ENCODE measurements at places on chromosomes 11 and 22.

- DNase-seq = no peak
These were observed 1.2 kb downstream of the ELFN2 start for GRCh38 chr22:37425800-37426705.

DNA sequence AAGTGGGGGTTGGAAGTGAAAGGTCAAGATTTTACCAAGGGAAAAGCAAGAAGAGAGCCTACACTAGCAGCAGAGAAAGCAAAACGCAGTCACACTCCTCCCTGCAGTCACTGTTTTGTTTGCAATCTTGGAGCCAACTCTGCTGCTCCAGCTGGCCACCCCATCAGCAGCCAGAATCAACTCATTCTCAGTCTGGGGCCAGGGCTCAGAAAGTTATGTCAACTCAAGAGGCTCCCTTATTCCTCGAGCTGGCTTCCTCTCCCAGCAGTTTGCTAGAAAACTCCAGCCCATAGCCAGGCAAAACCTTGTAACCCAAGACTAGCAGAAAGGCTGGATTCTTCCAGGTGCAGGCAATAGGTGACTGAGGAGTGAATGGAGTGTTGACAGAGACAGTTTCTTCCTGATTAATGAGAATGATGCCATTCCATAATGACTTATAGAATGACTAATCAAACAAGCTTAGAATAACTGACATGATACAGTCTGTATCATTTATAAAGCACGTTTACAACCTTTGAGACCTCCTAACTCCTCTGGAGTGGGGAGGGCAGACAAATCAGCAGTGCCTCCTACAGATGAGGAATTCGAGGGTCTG is 53.4 kb downstream of the P4HA3 start:
- DNase-seq = peak; percentile 23

DNA sequence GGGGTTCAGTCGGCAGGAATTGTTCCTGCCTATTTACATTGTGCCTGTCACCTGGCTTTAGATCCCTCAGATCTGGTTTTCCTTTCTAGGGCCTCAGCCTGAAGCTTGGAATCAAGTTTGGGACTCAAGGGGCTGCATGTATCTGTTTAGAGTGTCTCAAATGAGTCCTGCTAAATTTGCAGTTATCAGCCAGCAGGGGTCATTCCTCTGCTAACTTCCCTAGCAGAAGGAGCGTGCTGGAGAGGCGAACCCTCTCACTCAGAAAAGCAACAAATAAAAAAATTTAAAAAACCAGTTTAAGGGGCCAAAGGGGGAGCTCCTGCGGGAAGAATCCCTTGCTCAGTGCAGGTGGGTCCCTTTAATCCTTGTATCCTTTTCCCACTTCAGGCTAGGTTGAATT is 1220.2 kb downstream of the JRKL start:
- DNase-seq = no peak

DNA sequence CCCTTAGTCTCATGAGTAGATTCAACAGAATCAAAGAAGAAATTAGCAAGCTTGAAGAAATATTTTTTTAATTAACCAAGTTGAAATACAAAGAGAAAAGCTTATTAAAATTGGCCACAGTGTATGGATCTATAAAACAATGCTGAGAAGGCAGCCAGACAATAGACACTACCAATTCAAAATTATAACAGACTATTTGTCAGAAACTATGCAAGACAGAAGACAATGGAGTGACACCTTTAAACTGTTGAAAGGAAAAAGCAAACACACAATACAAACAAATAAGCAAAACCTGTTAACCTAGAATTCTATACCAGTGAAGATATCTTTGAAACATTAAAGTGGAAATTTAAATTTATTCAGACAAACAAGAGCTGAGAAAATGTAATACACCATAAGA is 225.4 kb downstream of the CASP12 start:
- DNase-seq = no peak

DNA sequence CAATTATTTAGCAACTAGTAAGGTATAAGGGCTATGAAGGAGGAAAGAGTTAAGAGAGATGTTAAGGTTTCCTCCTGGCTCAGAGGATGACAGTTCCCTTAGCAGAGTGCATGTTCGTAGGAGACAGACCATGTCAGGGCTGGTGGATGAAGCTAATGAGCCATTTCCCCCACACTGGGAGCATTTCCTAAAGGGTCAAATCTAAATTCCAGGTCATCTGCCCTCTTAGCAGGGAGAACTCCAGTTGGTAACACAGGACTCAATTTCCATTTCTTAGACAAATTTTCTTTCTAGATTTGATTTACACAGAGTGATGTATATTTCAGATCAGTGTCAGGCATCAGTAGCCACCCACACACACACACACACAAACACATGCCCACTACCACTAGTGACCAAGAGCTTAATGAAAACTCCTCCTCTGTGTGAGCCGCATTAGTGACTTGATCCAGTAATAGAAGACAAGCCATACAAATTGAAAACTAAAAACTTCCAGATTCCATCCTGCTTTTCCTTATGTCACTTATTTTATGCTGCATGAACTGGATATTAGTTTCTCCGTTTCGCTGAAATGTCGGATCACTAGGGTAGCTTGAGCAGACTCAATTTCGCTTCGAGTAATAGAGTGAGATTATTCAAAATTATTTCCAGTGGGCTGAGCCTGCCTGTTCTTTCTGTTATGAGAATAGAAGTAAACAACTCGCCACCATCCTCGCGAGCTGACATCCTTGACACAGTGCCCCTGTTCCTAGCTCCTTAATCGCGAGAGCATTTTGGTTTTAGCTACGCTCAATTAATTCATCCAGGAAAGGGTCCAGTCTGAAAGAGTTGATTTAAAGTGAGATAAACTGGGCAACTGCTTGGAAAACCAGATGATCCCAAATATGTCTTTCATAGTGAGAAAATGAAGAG is 582.6 kb downstream of the SOX6 start:
- no peak for DNase-seq

DNA sequence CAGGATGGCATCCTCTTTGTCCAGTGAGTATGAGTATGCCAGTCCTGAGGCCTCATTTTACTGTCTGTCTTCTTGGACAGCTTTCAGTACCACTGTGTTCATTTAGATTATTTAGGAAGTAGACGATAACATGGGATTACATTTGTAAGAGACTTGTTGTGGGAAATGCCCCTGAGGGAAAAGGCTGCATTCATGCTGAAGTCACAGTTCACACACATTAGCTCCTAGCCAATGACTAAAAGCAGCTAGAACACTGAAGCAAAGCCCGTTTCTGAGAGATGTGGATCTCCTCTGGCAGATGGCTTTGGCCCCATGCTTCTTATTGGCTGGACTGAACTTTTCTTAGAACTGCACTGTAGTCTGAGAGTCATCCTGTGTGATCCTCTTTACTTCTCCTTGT is 242.4 kb downstream of the FAM76B start:
- DNase-seq = no peak

GRCh38 chr11:7538031-7538430 is 24.2 kb downstream of the PPFIBP2 start:
- DNase-seq = no peak

GRCh38 chr11:121420398-121420797 is 31.7 kb upstream of the SORL1 start:
- DNase-seq = no peak

DNA sequence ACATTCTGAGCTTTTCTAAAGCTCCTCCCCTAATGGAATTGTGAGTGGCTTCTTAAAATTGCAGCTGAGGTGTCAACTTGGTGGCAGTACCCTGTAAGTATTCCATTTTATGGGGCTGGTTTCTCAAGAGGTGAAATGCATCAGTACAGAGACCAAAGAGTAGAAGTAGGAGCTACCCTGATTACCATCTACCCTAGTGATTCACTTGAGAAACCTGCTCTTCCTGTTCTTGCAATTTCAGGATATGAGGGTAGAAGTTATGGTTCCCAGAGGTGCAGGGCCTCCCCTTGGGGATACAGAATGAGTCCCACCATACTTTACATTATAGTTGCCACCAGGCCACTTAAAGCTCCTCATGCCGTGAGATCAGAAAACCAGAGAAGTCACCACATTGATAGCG is 944.6 kb downstream of the OPCML start:
- no peak for DNase-seq

- no peak for DNase-seq
These were observed 18.1 kb downstream of the CHST1 start for GRCh38 chr11:45647329-45647728.

- DNase-seq = no peak
These were observed 3.1 kb upstream of the IL10RA start for GRCh38 chr11:117983163-117983475.

DNA sequence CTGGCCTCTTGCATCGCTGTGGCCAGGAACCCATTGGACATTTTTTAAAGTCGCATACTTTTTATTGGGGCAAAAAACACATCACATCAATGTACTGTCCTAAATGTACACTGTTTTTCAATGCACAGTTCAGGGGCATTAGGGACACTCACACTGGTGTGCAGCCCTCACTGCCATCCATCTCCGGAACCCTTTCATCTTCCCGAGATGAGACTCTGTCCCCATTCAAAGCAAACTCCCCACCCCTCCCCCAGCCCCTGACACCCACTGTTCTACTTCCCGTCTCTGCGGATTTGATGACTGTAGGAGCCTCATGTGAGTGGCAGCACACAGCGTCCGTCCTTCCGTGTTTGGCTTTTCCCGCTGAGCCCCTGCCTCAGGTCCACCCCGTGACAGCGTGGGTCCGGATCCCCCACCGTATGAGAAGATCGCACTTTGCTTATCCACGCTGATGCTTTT is 41.8 kb upstream of the TH start:
- DNase-seq = no peak

GRCh38 chr11:33970984-33971466 is 79.1 kb upstream of the LMO2 start:
- DNase-seq = peak; percentile 51

GRCh38 chr11:71447791-71448256 is 369 bp downstream of the DHCR7 start:
- peak; percentile 9 for DNase-seq

DNA sequence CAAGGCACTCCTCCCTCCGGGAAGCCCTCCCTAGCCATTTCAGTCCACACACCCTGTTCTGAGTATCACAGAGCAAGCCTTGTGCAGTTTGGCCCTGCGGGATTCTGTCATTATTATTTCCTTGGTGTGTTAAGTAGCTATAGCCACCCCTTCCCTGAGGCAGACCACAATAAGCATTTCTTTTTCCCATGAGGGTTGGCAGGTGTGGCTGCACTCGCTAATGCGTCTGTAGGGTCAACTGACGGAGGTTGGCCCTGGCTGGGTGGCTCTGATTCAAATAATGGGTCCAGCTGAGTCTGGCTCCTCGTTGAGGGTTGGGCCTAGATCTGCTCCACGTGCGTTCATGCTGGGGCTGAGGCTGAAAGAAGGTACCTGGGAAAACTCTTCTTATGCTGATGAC is 5.1 kb downstream of the F2 start:
- DNase-seq = no peak

- no peak for DNase-seq
These were observed 51.3 kb downstream of the PRDM10 start for GRCh38 chr11:129951201-129951865.
